Activated B cell treated with CpG ODN at 0.5 μM for 24 hours (primary cell): ENCODE measurements at places on chromosomes 16 and 17. TPM values are rescaled to one million over a fixed set of nuclear protein-coding genes. Genes with fewer than 3 reads are reported as not detected.

PCTP gene
- 8.0 and 9.0 TPM in 2 replicates for total RNA-seq

CPHXL2 gene
- not detected in 2 replicates for total RNA-seq

USP6 gene
- 0.33 and 0.37 TPM in 2 replicates for total RNA-seq

TNFRSF13B gene
- 316 and 342 TPM in 2 replicates for total RNA-seq

MT1A gene
- not detected in 2 replicates for total RNA-seq

PPM1E gene
- total RNA-seq = 0.02 and 0.07 TPM in 2 replicates

GRCh38 chr17:61247439-61247838, 152.2 kb upstream of the TBX2 start:
- peaks cover 13% of the 10 kb centered on the region for H3K4me1 ChIP-seq
- no peak for DNase-seq
- H3K27me3 ChIP-seq = no peaks in the 10 kb centered on the region

- peaks cover 70% of the 10 kb centered on the region for H3K4me1 ChIP-seq
- peaks cover 17% of the 10 kb centered on the region for H3K36me3 ChIP-seq
- no peaks in the 10 kb centered on the region for H3K27me3 ChIP-seq
- no peak for DNase-seq
- H3K27ac ChIP-seq = no peak overlapping the region
- peak overlapping the region; percentile 46 for H3K4me3 ChIP-seq
These were observed 2.3 kb downstream of the DLG4 start for GRCh38 chr17:7217113-7217987.

DNA sequence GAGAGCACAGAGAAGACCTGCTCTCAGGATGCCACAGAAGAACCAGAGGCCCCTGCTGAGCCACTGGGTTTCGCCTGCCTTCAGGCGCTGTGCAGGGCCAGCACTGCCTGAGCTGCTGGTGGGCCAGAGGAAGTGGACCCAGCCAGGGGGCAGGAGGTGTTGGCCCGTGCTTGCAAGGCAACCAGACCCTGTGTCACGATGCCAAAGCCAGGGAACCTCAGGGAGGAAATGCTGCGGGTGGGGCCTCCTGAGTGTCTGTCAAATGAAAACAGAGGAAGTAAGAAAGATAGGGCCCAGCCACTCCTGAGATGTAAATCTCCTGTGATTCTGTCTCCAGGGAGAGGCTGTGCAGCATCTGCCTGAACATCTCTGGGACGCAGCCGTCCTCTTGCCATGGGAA, 58.1 kb upstream of the ADORA2B start:
- no peak overlapping the region for H3K4me3 ChIP-seq
- H3K36me3 ChIP-seq = no peaks in the 10 kb centered on the region
- H3K4me1 ChIP-seq = peaks cover 5% of the 10 kb centered on the region

GRCh38 chr17:48462946-48463345, 32.9 kb upstream of the SKAP1 start:
- no peak for DNase-seq
- no peak overlapping the region for H3K4me3 ChIP-seq
- no peak overlapping the region for H3K27ac ChIP-seq
- no peaks in the 10 kb centered on the region for H3K4me1 ChIP-seq
- no peaks in the 10 kb centered on the region for H3K36me3 ChIP-seq

DNA sequence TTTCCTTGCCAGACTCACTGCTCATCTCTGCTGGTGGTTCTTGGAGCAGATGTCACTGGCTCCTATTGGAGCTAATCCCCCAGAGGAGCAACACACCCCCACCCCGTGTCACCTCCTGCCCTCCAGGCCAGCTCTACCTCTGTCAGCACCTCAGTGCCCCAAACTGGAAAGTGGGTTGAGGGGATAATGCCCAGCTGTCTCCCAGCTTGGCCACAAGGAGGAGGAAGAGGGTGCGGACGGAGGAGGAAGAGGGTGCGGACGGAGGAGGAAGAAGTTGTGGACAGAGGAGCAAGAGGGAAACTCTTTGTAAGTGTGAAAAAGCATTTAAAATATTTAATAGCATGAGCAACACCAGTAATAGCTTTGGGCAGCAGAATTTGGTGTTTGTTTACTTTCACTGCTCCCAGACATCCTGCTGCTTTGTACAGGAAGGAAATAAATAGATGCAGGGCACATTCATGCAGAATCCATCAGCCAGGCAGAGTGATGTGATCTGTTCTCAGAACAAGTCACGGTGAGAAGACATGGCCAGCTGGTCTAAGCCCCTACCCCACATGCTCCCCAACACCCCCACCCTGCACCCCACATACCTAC, 82.5 kb downstream of the C17orf67 start:
- H3K27ac ChIP-seq = no peak overlapping the region
- H3K4me3 ChIP-seq = no peak overlapping the region
- DNase-seq = no peak
- H3K36me3 ChIP-seq = no peaks in the 10 kb centered on the region
